NCI-H460 (cell line): ENCODE measurements at places on chromosomes 7 and 10.

DNA sequence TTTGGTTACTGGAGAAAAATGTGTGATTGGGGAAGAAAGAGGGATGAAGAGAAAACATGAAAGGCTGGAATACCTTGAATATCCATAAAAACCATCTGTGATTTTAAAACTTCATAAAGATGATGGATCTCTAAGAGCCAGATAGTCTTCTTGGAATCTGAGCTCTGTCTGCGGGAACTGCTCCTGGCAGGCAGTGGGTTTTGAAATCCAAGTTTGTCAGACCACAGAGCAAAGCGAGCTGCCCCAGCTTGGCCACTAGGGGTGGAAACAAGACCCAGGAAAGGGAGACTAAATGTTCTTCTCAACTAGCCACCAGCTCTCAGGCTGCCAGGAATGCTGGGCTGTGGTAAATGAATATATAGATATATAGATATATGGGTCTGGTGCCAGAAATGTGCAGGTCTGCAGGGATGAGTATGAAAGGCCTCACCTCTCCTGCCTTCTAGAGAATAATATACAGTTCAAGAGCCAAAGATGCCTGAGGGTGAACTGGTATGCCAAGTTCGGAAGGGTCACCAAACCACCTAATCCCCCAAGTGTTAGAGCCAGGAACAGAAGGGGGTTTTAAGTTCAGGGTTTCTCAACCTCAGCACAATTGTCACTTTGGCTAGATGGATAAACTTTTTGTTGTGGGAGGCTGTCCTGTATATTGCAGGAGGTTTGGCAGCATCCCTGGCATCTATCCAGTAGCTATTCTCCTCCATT, 208.8 kb downstream of the KCNMA1 start:
- no peak for DNase-seq

GRCh38 chr10:11551916-11552602, 59.4 kb downstream of the USP6NL start:
- peak; percentile 23 for DNase-seq

DNA sequence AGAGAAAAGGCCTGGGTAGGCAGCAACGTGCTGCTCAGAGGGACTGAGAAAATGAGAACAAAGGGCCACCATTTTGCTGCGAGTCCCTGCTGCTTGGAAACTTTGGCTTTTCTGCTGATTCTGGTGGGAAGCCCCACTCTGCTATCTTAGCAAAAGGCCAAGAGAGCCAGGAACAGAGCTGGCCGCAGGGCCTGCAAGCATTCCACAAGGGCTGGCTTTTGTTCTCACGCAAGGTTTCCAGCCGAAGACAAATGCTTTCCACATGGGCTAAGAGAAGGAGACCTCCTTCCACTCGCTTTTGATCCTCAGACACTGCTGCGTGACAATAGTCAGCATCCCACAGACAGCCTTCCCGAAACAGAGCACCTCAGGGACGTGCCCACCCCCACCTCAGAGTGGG, 163.1 kb downstream of the ARHGAP12 start:
- DNase-seq, result no peak

DNA sequence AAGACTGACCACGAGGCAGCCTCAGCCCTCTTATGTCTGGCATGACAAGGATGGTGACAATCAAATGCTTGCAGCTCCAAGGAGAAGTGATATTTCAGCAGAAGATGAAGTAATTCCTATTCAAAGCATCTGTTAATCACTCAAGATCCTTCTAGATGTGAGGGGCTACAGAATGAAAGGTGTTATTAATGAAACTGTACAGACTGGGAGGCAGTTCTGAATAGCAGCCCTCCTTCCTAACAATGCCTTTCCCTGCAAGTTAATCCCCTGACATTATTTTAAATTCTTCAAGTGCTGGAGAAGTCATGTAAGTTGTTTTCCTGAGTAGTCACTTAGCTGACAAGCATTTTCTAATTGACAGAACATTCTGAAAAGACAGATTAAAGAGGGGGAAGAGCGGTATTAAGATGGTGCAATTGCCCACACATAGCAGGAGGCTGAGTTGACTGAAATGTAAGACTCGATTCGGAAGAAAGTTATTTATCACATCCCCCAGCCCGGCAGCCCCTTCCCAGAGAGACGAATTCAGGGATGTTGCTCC, 300.8 kb downstream of the GRID1 start:
- DNase-seq, result no peak

DNA sequence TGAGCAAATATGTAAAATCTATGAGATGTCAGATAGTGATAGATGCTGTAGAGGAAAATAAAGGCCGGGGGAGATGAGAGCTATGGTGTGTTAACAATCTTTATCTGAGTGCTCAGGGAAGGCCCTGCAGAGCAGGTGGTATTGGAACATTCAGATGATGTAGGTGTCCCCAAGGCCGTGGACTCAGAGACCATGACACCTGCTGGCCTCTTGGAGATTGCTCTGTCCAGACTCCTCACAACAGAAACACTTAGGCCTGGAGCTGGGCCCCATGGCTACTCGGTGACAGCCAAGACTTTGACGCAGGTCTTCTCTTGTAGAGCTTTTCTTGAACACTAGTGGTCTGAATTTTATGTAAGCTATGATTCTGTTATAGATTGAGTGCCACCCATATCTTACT, 13.3 kb downstream of the AKR1E2 start:
- no peak for DNase-seq

- DNase-seq, result no peak
Measured at GRCh38 chr7:124702385-124702784, 63.2 kb downstream of the GPR37 start.

- DNase-seq, result no peak
Measured at GRCh38 chr10:110487411-110488331, 10.0 kb upstream of the DUSP5 start.

GRCh38 chr10:132397036-132397541, at the start of gene PWWP2B:
TSS of gene PWWP2B (plus strand) at chr10:132397200. CDS start at chr10:132397227, 27 bp downstream.
- DNase-seq, result no peak

- peak; percentile 1 for DNase-seq
Measured at GRCh38 chr10:37289833-37290464, 164.6 kb downstream of the ANKRD30A start.

GRCh38 chr7:214410-215212, 22.2 kb downstream of the FAM20C start:
- DNase-seq, result no peak

GRCh38 chr10:118342638-118343020, 505 bp upstream of the FAM204A start:
- no peak for DNase-seq

- DNase-seq, result no peak
Measured at GRCh38 chr7:55177068-55177530, 158.3 kb downstream of the EGFR start.

DNA sequence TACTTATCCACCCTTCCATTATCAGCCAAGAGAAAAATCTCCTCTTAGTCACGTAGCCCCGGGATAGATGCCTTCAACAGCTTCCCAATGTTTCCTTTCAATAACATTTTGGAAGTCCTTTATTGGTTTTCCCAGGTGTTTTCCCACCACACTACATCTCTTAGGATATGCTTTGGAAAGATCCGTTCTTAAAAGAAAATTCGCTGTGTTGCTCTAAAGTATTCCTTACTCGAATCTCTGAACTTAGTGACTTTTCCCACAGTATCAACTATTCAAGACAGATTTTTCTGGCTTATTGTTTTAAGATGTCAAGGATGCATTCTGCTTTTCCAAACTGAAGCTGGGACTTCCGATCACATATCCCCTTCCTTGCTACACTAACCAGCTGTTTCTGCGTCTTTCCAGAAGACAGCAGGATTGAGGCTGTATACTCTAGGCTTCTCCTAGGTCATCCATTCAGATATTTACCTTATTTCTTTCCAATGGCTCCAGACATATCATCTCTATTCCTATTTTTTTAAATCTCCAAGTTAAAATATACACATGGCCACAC, 36.5 kb upstream of the SVIL start:
- no peak for DNase-seq

DNA sequence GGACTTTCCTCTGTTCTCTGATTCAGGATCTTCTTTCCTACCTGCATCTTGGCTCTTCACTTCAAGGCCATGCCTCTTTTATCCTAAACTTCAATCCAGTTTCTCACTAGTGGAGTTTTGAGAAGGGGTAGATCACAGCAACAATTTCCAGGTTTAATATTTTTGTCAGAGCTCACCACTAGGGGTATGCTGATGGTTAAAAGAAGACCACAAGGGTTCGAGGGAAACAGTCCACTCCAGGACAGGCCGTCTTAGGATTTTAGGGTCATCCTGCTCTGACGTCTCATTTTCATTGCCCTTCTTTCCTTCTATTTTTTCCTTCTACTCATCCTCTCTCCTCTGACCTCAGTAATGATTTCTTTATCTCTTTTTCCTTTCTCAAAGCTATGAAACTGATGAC, 11.3 kb downstream of the STAG3 start:
- no peak for DNase-seq

- DNase-seq, result no peak
Measured at GRCh38 chr10:113764582-113764981, 13.1 kb downstream of the PLEKHS1 start.

DNA sequence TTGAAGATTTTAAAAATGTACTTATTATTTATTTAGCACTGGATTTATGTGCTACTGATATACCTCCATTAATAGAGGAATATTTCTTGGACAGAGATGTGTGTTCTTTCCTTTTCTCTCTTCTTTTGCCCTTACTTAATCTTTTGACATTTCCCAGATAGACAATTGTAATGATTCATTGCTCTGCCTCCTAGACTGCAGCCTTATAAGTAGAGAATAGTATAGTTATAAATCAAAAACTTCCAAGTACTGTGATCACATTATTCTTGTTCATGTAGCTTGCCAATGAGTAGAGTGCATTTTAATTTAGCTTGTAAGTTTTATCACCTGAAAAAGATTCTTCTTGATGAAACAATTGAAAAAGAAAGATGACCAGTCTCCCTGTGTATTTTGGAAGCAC, 47.6 kb downstream of the CASD1 start:
- no peak for DNase-seq

- DNase-seq, result no peak
Measured at GRCh38 chr7:47294556-47295222, 287.2 kb downstream of the TNS3 start.

- DNase-seq, result peak; percentile 31
Measured at GRCh38 chr10:101291331-101292193, 62.3 kb upstream of the LBX1 start.

- no peak for DNase-seq
Measured at GRCh38 chr7:128242661-128243060, 1.6 kb downstream of the LEP start.

DNA sequence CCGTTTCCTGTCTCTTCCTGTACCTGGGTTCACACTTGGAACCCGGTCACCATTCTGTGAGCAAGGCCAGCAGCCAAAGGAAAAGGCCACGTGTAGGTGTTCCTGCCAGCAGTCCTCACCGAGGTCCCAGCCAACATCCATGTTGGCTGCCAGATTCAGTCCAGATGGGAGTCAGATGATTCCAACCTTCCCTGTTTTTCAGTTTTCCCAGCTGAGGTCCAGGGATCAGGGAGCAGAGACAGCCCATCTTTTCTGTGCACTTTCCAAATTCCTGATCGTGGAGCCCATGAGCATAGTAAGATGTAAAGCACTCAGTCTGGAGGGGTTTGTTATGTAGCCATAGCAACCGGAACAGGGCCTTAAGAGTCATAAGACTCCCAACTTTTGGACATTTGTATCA, 3.9 kb upstream of the PVRIG start:
- no peak for DNase-seq
